ENCODE measurements at places on chromosomes 2 and 18.

GRCh38 chr18:50869150-50869549 is 9.8 kb upstream of the ME2 start:
- no peak for DNase-seq

DNA sequence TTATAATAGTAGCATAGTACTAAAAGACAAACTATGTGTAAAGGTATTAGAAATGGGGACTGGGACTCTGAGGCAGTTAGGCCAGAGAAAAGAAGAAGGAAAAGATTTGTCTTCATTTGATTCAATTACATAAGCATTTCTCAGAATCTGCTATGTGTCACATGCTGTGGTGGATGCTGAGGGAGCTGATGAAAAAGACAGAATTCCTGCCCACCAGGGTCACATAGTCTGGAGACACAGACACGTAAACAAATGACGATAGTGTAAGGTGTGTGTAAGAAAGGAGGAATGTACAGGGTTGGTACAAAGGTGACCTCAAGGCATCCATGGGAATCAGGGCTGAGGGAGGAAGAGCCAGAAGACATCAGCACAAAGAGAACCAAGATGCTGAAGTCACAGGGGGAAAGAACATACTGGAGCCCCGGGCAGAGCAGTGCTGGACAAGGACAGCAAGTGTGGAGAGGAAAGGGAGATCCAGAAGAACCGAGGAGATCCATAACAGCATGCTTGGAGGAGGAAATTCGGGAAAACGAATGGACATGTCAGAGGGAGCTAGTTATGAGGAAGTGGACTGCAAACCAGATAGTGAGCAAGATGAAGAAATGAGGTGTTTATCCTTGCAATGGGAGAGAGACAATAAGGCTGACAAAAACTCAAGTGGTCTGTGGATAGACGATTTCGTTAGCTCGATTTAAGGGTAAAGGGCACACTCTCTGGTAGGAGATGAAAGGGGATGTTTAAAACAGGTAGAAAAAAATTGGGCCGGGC is 1.2 kb upstream of the MAPRE3 start:
- DNase-seq, result no peak

DNA sequence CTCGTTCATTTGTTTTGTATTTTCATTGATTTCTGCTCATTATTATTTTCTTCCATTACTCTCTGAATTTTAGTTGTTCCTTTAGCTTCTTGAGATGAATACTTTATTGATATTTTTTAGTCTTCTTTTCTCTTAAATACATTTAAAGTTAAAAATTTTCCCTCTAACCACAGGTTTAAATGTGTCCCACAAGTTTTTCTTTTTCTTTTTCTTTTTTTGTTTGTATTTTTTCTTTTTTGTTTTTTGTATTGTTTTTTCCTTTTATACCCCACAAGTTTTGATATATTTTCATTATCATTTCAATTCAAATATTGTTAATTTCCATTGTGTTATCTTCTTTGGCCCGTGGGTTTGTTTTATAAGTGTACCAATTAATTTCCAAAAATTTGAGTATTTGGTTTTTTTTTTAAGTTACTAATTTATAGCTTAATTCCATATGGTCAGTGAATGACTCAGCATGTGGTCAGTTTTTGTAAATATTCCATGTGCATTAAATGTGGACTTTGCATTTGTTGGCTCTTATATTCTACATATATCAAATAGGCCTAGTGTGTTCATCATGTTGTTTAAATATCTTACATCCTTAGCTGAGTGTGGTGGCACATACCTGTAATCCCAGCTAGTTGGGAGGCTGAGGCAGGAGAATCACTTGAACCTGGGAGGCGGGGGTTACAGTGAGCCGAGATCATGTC is 16.2 kb downstream of the CENPO start:
- DNase-seq, result no peak

- no peak for DNase-seq
Observed at GRCh38 chr2:118176601-118177000, 88.3 kb downstream of the INSIG2 start.

GRCh38 chr18:37565101-37565976 is at the start of gene CELF4:
Gene CELF4, minus strand, starts transcription at chr18:37565798.
- no peak for DNase-seq

GRCh38 chr2:45323344-45323743 is 287.7 kb downstream of the SRBD1 start:
- no peak for DNase-seq

DNA sequence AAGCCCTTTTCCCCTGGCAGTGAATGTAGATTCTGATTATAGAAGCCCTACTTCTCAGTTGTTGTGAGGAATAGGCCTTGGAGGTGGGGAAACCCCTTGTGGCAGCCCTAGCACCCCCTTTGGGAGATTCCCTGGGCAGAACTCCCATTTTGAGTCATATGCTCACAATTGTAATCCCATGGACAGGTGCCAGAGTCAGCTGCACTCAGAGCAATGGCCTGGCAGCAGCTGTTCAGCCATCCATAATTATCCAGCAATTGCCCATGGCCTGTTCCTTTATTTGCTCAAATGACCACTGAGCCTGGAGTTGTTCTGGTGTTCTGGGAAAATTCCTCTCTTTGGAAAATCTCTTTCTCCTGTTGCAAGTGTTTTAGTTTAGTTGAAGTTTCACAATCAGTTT is 71.7 kb downstream of the PTRHD1 start:
- peak; percentile 79 for DNase-seq

DNA sequence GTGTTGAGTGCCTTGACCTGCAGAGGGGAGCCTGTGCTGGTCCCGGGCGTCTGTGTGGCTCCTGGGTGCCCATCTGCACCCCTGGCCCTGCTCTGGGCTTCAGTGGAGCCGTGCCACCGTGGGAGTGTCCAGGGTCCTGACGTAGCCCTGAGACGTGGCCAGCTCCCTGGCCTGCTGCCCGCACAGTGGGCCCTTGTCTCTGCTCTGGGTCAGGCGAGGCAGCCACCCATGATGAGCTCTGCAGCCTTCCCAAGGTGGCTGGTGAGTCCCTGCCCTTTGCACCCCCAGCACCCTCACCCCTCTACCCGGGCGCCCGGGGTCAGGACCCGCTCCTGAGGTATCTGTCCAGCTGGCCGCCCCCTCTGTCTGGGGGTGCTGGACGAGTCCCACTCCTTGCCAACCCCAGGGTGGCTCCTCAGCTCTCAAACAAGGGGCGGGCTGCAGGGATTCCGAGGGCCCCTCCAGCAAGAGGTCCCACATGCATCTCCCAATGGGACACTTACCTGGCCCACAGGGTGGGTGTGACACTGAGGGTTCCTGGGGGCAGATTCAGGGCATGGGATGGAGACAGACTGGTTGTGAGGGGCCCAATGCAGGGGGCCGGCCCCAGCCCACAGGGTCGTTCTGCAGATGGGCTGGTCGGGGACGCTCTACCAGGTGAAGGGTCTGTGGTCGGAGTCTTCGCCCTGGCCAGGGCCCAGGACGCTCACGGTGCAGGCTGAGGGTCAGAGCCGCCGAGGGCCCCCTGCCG is 2.4 kb downstream of the NEU4 start:
- no peak for DNase-seq

- DNase-seq, result no peak
Observed at GRCh38 chr2:197130318-197130717, 180.3 kb downstream of the ANKRD44 start.

DNA sequence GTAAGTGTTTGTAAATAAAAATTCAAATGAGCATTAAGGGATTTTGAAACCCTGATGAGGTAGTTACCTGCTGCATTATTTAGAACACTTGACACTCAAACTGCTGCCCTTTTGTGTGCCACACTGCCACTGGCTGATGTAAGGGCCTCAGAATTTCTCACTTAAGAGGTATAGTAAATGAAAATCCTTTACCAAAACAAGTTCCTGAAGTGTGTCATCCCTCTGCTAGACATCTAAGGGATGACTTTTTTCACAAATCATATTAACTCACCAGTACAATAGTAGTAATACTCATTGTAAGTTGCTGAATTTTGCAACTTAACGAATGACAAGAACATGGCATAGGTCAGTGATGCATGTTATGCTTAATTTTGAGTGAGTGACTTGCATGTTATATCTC is 274.9 kb upstream of the UBE2E3 start:
- no peak for DNase-seq

DNA sequence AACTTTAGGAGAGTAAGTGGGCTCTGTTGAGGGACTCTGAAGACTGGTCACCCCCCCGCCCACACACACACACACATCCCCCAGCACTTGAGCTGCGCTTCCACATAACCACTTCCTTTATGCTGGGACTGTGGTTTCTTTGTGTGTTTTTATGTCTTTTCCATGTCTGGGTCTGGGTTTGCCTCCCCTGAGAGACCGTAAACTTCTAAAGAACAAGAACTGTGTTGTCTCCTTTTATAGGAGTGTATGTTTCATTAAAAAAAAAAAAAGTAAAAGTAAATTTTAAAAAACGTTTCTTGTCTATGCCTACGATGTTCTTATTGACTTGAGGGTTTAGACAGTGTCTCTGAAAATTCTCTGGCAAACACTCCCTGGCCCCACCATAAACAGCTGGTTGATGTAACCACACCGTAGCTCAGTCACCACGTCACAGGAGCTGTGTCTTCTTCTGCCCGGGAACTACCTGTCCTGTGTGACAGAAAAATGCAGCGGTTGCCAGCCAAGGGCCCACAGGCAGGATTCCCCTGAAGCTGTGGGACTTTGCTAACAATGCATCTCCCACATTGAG is 68.0 kb downstream of the KLHL29 start:
- DNase-seq, result no peak

- DNase-seq, result no peak
Observed at GRCh38 chr2:240451108-240451611, 15.7 kb downstream of the GPC1 start.

- DNase-seq, result no peak
Observed at GRCh38 chr2:9984217-9984739, 32.8 kb downstream of the GRHL1 start.

- no peak for DNase-seq
Observed at GRCh38 chr2:70529610-70530009, 24.0 kb downstream of the TGFA start.

- no peak for DNase-seq
Observed at GRCh38 chr2:24539258-24539657, 48.2 kb downstream of the NCOA1 start.

Data from body of pancreas (tissue), 4 donors.